ENCODE measurements at places on chromosomes 6 and 20.

DNA sequence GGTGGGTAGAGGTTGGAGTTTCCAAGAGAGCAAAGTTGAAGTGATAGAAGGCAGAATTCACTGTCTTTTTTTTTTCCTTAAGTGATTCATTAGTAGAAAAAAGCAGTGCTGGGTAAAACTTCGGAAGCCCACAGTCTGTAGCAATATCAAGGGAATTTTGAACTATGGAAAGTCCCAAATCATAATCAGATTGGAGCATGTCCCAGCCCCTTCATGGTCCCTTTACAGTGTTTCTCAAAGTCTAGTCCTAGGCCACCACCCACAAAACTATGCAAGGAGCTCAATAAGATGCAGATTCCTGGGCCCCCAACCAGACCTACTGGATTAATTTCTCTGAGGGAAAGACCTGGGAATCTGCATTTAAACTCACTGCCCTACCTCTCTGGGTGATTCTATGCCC lies 22.6 kb downstream of the NEDD9 start:
- DNase-seq, result no peak

DNA sequence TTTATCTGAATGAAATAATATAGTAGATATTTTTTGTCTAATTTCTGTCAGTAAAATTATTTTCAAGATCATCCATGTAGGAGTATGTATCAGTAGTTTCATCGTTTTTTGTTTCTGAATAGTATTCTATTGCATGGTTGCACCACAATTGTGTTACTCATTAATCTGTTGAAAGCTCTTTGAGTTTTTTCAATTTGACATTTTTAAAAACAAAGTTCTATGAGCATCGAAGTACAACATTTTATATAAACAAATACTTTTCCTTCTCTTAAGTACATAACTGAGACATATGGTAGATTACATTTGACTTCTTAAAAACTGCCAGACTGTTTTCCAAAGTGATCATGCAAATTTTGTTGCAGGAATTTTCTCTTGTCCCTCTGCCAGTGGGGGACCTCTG lies 1113.1 kb upstream of the CITED2 start:
- no peak for DNase-seq

DNA sequence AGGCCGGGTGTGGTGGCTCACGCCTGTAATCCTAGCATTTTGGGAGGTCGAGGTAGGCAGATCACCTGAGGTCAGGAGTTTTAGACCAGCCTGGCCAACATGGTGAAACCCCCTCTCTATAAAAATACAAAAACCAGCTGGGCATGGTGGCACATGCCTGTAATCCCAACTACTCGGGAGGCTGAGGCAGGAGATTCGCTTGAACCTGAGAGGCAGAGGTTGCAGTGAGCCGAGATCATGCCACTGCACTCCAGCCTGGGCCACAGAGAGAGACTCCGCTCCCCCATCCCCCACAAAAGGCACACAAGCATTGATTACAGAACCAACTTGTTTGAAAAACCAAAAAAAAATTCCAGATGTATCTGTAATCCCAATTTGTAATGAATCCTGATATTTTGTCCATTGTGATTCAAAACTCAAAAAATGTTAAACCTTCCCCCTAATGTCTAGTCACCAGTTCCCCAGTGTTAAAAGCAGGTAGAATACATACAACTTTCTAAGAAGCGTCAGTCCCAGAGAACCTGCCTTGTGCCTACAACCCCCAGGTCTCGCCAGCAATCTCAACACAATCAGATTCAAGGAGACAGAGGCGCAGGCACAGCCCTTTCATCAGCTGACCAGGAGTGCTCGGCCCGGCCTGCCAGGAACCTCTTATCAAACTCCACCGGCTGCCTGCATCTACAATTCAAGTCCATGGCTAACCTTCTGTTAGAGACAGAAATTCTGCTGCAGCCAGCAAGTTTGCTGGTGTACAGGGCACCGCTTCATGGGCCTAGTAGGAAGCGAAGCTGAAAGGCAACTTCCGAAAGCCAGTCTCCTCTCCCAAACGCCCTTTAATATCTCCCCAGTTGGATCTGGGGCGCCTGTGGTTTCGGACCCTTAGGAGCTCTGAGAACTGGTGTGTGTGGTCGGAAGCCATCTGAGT lies 2.1 kb downstream of the EZR start:
- peak; percentile 36 for DNase-seq

- no peak for DNase-seq
These were observed 176.7 kb upstream of the HSF2 start for GRCh38 chr6:122222761-122223160.

DNA sequence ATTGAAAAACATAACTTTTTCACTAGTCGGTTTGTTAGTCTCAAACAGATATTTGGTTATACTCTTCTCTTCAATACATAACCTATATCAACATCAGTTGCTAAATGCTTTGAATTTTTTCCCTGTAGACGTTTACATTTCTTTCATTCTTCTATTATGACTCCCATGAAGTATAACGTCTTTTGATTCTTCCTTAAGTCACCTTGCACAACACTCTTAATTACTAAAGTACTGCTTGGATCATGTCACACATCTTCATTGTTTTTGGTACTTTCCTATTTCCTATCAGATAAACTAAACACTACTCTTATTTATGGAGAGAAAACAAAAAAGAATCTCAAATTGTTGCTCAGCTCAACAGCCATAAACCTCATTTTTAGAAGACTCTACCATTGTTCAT lies 23.0 kb upstream of the BMP5 start:
- no peak for DNase-seq

GRCh38 chr6:161395716-161396231 lies 121.9 kb upstream of the AGPAT4 start:
- no peak for DNase-seq
